ENCODE measurements at places on chromosomes 6 and 20.

GRCh38 chr20:16062661-16063581, 510.3 kb downstream of the KIF16B start:
- no peak for DNase-seq

DNA sequence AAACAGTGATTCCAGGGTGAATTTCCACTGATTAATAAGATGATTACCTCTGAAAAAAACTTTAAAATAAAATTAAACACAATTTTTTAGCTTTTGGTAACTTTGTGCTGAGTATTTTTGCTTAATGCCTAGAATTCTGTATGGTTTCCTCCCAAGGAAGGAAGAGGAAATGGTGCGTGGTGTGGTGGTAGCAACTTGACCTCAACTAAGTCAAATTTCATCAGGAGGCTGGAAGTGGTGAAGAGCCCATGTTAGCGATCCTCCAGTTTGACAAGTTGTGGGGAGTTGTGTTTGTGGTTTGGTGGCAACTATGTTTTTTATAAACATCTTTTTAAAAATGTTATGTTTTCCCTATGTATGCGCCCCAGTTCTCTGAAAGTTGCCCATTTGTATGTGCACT, 5.0 kb upstream of the RTF2 start:
- DNase-seq, result peak; percentile 36

DNA sequence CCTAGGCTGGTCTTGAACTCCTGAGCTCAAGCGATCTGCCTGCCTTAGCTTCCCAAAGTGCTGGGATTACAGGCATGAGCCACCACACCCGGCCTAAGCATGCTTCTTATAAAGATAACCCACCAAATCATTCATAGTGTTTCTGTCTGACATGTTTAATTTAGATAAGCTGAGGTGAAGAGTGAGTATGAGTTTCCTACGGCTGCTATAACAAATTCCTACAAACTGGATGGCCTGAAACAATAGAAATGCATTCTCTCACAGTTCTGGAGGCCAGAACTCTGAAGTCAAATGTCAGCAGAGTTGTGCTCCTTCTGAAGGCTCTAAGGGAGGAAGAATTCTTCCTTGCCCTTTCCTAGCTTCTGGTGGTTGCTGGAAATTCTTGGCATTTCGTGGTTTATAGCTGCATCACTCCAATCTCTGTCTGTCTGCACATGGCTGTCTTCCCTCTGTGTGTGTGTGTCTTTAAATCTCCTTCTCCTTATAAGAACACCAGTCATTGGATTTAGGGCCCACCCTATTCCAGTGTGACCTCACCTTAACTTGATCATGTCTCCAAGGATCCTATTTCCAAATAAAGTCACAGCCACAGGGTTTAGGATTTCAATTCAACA, 29.9 kb downstream of the MAPK13 start:
- DNase-seq, result no peak

DNA sequence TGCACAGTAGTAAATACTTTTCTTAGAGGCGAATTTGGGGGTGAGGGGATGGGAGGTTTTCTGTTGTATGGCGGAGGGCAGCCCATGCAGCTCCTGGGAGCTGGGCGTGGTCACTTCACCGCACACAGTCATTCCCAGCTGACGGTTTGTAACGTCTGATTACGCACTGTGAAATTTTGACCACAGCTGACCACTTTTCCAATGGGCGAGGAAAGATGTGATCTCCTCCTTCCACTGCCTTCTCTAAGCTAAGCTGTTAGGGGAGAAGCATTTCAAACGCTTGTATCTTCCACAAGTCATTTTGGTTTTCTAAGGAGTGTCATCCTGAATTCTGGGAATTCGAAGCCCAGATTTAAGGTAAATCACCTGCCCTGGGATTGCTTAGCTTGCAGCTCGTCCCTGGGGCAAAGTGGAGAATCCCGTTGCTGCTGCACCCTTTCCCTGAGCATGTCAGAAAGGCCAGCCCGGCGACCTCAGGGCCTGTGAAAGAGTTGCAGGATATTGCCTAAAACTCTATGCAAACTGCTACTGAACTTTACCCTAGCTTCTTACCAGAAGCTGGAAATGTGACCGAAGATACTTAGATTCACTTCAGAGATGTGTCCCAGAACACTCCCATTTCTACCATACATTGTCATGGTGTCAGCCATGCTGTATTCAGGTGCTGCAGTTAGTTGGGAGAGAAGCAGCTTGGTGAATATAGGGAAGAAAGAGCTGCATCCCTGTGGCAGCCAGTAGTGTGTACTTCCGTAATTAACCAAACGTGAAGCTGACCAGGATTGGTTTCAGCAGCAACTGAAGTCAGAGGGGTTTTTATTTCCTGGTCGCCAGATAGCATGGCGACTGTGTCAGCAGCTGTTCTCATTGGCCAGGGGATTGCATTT, 58.9 kb downstream of the RREB1 start:
- no peak for DNase-seq

DNA sequence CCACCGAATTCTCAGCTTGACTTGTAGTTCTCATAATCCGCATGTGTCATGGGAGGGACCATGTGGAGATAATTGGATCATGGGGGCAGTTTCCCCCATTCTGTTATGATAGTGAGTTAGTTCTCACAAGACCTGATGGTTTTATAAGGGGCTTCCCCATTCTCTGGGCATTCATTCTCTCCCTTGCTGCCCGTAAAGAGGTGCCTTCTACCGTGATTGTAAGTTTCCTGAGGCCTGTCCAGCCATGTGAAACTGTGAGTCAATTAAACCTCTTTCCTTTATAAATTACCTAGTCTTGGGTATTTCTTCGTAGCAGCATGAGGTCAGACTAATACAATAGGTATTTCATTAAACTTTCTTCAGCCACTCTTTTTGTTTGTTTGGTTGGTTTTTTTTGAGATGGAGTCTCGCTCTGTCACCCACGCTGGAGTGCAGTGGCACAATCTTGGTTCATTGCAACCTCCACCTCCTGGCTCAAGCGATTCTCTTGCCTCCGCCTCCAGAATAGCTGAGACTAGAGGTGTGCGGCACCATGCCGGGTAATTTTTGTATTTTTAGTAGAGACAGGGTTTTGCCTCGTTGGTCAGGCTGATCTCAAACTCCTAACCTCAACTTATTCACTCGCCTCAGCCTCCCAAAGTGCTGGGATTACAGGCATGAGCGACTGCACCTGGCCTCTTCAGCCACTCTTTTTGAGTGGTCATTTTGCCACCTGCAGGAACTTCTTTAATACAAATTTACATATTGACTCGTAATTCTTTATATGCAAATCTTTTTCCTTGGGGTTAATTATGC, 36.3 kb downstream of the GSTA2 start:
- DNase-seq, result no peak
